ENCODE measurements at places on chromosomes 6 and 20. TPM values are rescaled to one million over a fixed set of nuclear protein-coding genes. Genes with fewer than 3 reads are reported as not detected.

The CD93 gene
- total RNA-seq = 80.7 TPM

The ZSCAN23 gene
- 2.7 TPM for total RNA-seq

DNA sequence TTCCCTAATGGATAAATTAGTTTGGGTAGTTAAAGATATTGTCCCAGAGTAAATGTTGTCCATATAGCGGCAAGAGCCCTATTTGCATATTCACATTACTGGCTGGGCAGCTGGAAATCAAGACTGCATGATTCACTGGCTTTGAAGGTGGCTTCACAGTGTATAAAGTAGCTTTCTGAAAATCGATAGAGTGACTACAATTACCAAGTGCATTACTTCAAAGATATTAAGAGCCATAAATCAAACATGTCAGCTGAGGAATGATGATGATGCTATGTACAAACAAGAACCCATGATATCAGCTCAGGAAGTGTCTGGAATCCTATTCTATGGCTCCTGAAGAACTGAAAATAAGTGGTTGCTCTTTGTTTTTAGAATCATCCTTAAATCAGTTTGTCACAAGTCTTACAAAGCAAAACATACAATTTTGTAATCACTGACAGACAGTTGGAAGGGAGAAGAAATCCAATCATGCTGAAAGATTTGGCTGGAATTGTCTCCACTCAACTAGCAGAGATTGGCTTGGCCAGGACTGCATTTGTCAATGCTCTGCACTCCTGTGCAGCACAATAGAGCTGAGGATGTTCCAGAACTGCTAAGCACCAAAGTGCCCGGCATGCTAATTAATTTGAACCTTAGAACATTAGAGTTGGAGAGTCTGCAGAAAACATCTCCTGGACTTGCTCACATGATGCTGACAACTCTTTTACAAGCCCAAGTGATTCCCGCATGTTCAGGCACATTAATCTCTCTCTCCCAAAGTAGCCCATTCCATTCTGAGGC lies 77.9 kb upstream of the B3GAT2 start:
- DNase-seq = no peak
- H3K27ac ChIP-seq = no peak overlapping the region
- no peaks in the 10 kb centered on the region for H3K27me3 ChIP-seq
- no peaks in the 10 kb centered on the region for H3K4me1 ChIP-seq

GRCh38 chr20:37383229-37383989 lies 37.5 kb downstream of the SRC start:
- no peak for DNase-seq
- H3K4me1 ChIP-seq = peaks cover 28% of the 10 kb centered on the region
- H3K27me3 ChIP-seq = no peaks in the 10 kb centered on the region
- H3K27ac ChIP-seq = peak overlapping the region; percentile 36
- H3K4me3 ChIP-seq = peak overlapping the region; percentile 56

Data from esophagus muscularis mucosa (tissue), 4 donors.